ENCODE measurements at places on chromosomes 16 and 17. TPM values are rescaled to one million over a fixed set of nuclear protein-coding genes. Genes with fewer than 3 reads are reported as not detected.

The FBXL16 gene
- total RNA-seq = 0.20 TPM

The SLC5A11 gene
- total RNA-seq = 1.7 TPM

DNA sequence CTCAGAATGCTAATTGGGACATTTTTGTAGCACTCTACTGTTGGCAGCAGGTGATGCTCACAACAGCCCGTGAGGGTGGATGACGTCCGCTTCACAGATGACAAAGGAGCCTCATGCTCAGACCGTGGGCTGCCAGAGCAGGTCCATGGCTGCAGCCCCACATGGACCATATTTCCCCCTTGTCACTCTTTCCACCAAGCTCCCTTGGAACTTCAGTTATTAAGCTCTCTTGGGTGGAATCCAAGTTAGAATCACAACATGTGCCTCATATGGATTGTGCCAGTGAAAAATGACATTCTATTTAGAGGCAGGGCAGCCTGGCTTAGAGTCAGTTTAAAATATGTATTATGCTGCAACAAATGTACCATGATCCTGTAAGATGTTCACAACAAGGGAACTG lies 33.2 kb upstream of the STH start:
- DNase-seq = no peak
- H3K36me3 ChIP-seq = no peaks in the 10 kb centered on the region
- no peak overlapping the region for H3K4me3 ChIP-seq
- no peaks in the 10 kb centered on the region for H3K4me1 ChIP-seq
- no peak overlapping the region for H3K27ac ChIP-seq

DNA sequence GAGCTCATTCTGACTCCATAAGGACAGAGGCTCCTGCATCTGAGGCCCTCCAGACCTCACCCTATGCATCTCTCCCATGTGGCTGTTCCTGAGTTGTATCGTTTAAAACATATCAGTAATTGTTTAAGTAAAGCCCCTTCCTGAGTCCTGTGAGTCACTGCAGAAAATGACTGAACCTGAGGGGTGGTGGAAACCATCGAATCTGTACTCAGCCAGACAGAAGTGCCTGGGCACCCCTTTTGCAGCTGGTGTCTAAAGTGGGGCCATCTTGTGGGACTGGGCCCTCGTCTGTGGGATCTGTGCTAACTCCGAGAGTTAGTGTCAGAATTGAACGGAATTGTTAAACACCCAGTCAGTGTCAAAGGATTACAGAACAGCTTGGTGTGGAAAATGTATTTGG lies 25.4 kb downstream of the CMTM3 start:
- H3K27ac ChIP-seq = no peak overlapping the region
- peaks cover 31% of the 10 kb centered on the region for H3K4me1 ChIP-seq
- no peaks in the 10 kb centered on the region for H3K27me3 ChIP-seq
- no peaks in the 10 kb centered on the region for H3K36me3 ChIP-seq

DNA sequence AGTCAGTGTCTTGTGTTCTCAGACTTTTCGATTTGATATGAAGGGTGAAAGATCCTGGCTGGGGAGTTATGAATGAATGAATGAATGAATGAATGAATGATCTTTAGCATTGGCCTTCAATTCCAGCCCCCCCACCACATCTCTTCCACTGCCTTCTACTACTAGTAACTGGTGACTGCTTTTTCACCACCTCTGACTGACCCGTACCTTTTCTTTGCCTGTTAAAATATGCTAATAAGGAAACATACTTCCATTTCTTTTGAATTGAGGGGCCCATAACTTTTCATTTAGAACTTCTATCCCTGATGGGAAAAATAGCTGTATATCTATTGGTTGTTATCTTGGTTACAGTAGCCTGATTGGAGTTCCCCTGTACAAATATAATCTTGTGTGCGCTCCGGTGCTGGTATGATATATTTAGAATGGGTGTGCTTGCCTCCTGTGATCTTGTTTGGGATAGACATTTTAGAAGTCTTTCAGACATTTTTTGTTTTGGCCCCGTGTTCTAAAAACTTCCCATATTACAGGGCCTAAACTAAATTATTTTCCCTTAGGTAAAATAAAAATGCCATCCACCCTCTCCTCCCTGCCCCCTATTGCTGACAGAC lies 3.4 kb downstream of the LYRM1 start:
- DNase-seq = no peak
- no peaks in the 10 kb centered on the region for H3K36me3 ChIP-seq
- H3K27ac ChIP-seq = no peak overlapping the region
- peaks cover 64% of the 10 kb centered on the region for H3K4me1 ChIP-seq
- H3K27me3 ChIP-seq = no peaks in the 10 kb centered on the region

- H3K36me3 ChIP-seq = no peaks in the 10 kb centered on the region
- H3K4me1 ChIP-seq = no peaks in the 10 kb centered on the region
- no peak overlapping the region for H3K27ac ChIP-seq
- H3K27me3 ChIP-seq = peaks cover 3% of the 10 kb centered on the region
Observed at GRCh38 chr16:87060034-87060986, 256.9 kb downstream of the C16orf95 start.

Data from HepG2 (cell line).